ENCODE measurements at places on chromosomes 4 and X.

- no peak for DNase-seq
Observed at GRCh38 chr4:180296036-180296599, 1947.1 kb upstream of the TENM3 start.

DNA sequence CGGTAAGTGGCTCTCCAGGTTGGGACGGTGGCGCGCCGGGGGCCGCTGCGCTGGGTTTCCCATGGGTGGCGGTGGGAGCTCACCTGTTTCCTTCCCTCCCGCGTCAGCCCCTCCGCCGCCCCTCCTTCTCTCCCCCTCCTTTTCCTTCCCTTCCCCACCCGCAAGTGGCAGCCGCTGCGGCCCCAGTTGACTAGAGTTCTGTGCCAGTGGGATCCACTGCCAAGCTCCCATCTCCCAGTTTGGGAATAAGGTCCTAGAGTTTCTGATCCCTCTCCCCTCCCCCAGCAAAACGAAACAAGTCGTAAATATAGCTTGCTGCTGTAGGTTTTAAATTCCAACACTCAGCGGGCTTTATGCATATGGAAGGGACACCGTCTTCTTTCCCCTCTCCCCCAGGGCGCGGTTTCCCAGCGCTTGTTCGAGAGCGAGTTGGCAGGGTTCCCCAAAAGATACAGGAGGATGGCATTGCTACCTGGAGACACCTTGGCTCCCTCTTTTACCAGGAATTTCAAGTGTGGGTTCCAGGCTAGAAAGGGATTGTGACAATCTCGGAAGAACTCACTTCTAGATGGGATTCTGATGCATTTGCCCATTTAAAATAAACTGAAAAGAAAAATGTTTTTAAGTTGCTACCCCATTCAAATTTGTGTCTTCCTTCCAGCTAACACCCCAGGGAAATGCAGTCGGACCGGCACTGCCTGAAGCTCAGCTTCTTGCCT lies 1.2 kb downstream of the TLL1 start:
- no peak for DNase-seq

- DNase-seq = no peak
Observed at GRCh38 chr4:10240691-10241090, 124.1 kb upstream of the WDR1 start.

- DNase-seq = peak; percentile 79
Observed at GRCh38 chrX:130079824-130080406, 30.4 kb downstream of the ELF4 start.

DNA sequence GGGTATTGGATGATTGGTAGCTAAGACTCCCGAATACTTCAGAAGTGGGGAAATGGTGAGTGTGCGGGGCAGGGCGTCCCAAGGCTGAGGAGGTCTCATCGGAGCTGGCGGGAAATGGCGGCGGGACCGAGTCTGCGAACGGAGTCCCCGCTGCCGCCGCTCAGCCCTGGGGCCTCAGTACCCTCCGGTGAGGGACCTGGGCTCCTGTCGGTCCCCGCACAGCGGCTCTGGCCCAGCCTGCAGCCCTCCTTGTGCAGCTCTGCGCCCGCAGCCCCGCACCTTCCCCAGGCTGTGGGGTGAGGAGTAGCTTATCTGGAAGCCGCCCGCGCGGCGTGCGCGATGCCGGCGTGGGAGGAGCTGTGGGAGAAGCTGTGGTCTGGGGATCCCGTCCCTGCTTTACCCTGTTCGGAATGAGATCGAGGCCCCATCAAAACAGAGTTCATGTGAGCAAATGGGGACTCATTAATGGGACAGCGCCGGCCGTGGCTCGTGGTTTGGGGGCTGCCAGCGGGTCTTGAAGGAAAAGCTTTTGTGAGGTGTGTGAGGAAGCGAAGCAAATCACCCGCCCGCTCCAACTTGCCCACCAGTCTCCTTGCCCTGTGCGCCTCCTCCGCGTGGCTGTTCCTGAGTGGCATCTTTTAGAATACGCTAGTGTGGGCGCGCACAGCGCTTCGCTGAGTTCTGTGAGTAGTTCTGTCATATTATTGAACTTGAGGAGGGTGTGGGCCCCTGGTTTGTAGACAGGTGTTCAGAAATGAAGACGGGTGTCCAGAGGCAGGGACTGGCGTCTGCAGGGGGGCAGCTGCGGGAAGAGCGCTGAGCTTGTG lies 531 bp downstream of the ZNF141 start:
- no peak for DNase-seq

DNA sequence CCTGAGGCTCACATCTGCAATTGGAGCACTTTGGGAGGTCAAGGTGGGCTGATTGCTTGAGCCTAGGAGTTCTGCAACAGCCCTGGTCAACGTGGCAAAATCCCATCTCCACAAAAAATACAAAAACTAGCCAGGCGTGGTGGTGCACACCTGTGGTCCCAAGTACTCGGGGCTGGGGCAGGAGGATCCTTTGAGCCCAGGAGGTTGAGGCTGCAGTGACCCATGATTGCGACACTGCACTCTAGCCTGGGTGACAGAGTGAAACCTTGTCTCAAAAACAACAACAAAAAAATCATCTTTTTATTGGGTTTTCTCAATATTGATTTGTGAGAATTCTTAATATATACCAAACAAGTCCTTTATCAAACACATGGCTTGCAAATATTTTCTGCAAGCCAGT lies 64.9 kb downstream of the ANKRD17 start:
- DNase-seq = no peak

GRCh38 chrX:23008431-23009099 lies 8.8 kb downstream of the DDX53 start:
- no peak for DNase-seq

GRCh38 chr4:123262080-123262479 lies 134.5 kb upstream of the SPRY1 start:
- DNase-seq = no peak

DNA sequence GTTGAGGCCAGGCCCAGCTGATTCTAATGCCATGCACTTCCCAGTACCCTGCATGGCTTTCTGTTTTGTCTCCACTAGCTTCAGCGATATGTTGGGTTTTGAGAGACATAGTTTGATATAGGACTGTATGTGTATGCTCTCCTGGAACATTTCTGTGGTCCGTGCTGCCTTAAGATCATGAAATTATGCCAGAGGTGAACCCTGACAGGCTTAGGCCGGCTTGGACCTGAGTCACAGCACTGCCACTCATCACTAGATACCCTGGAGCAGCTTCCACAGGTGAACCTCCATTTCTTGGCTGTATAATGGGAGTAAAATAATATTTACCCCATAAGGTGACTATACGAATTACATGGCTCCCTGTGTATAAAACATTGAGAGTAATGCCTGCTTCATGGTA lies 6.4 kb downstream of the SGMS2 start:
- no peak for DNase-seq

- no peak for DNase-seq
Observed at GRCh38 chr4:6582889-6583490, 8.0 kb downstream of the MAN2B2 start.

DNA sequence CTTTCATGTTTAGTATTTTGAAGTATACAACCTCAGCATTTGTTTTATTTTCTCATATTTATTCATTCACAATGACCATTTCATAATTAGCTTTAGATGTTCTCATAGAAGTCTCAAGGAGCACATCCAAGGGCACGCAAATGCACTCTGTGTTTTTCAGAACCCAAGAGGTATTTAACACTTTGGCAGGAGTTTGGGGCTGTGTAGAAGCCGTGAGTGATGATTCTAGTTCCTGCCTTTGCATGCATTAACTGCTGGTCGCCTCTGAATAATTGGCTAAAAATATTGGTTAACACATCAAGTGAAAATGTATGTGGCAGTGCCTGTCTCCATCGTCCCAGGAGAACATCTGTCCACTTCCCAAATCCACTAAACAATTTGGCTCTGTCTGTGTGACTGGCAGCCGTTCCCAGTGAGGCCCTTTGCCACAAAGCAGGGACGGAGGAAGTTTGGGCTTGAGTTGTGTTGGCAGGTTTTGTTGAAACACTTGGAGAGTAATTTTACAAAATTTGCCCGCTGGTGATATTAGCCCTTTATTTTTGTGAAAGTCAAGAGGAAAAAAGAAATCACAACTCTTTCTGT lies 730.7 kb upstream of the SLIT2 start:
- no peak for DNase-seq

GRCh38 chr4:65845199-65845773 lies 175.0 kb upstream of the EPHA5 start:
- DNase-seq = no peak

DNA sequence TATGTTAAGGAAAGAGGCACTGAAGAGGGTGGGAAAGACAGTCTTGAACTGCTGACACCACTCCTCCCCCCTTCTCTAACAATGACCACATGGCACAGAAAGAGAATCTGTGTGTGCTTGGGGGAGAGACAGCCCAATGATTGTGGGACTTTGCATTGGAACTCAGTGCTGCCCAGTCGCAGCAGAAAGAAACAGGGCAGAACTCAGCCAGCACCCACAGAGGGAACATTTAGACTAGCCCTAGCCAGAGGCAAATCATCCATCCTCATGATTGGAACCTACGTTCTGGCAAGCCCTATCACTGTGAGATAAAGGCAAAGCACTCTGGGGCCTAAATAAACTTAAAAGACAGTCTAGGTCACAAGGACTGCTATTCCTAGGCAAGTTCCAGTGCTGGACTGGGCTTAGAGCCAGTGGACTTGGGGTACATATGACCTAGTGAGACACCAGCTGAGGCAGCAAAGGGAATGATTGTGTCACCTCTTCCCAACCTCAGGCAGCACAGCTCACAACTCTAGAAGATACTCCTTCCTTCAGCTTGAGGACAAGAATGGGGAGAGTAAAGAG lies 132.8 kb upstream of the S100G start:
- DNase-seq = no peak

GRCh38 chr4:152620915-152621314 lies 58.9 kb downstream of the TMEM154 start:
- DNase-seq = no peak

GRCh38 chr4:167964766-167965373 lies 127.5 kb upstream of the ANXA10 start:
- DNase-seq = no peak

DNA sequence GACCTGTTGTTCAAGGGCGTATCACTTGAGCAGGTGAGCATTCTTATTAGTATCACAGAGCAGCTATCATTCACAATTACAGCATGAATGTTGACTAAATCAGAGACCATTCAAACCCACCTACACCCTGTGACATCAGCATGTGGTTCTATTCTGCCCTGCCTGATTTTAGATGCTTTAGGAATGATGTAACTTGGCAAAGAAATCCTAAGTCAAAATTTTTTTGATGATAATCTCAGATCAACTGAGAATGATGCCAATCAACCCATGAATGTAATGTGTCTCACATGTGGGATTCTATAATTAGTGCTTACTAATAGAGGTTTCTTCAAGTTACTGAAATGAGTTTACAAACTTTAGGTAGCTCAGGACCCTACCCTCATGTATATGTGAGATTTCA lies 13.4 kb upstream of the CHIC2 start:
- DNase-seq = no peak

- no peak for DNase-seq
Observed at GRCh38 chr4:148091896-148092295, 350.3 kb downstream of the NR3C2 start.

- no peak for DNase-seq
Observed at GRCh38 chr4:123104310-123105025, 182.1 kb upstream of the NUDT6 start.

DNA sequence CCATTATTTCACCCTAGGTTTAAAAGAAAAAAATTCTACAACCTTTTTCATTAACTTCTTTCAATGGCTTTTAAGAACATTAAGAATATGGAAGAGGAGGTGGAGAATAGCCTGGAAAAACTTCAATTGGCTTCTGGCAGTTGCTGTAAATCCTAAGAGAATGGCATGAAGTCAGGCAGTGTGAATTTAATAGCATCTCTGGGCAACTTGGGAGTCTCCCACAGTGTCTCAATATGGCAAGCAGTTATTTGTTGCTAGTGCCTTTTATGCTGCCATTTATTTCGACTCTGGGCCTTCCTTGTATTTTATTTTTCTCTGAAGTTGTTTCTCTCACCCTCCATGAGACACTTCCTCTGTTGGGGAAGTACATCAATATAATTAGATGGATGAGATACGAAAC lies 322.1 kb downstream of the CBLL2 start:
- DNase-seq = no peak

GRCh38 chr4:149972407-149972806 lies 105.8 kb upstream of the DCLK2 start:
- DNase-seq = no peak

- DNase-seq = no peak
Observed at GRCh38 chr4:804804-805203, 21.1 kb downstream of the CPLX1 start.

GRCh38 chr4:171759274-171759673 lies 53.9 kb upstream of the GALNTL6 start:
- no peak for DNase-seq

- DNase-seq = no peak
Observed at GRCh38 chrX:28491941-28492340, 95.3 kb upstream of the IL1RAPL1 start.

GRCh38 chr4:54658252-54659093 lies 716 bp downstream of the KIT start:
- peak; percentile 13 for DNase-seq

DNA sequence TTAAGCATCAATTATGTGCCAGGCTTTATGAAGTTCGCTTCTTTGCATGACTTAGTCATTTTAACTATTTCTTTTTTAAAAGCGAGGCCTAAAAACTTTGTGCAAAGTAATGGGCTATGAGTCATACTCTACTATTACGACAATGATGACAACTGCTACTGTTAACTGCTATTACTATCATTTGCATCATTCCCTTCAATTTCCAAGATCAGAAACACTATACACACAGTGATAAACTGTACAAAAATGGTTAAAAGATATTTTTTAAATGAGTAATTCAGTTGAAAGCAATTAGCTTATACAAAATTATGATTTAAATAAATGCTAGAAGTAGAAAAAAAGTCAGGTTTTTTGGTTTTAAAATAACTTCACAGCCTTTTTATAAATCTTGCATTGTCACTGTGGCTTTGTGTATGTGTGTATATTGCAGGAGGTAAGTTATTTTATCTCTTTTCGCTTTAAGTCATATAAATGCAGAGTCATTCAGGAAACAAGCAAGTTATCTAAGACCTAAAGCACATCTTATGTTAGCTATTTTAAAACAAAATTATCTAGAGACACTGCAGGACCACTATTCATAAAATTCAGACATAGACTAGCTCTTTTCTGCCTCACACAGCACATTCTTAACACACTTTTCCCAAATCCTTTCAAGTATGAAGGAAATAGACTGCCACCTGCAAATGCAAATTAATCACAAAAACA lies 18.5 kb upstream of the CXCL3 start:
- no peak for DNase-seq

DNA sequence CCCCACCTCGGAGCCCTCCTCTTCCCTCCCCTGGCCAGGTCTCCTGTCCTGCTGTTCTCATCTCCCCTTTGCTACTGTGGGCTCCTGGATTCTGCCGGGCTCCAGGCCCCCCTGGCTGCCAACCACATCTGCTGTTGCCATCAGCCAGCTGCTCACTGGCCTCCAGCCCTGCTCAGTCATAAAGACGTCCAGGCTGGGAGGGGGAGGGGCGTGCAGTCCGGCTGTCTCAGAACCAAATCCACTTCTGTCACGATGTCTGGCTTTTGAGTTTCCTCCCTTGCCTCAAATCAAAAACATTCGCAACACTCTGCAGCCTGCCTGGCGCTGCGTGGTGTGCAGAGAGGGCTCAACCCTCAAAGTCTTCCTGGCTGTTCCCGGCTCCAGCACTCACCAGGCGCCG lies 7.1 kb downstream of the RASL11B start:
- DNase-seq = no peak

- no peak for DNase-seq
Observed at GRCh38 chrX:47179221-47179927, 14.3 kb upstream of the UBA1 start.

GRCh38 chrX:40573763-40574162 lies 7.0 kb upstream of the ATP6AP2 start:
- DNase-seq = peak; percentile 3

GRCh38 chrX:20857746-20858145 lies 516.5 kb upstream of the CNKSR2 start:
- DNase-seq = no peak
